ENCODE measurements at places on chromosomes 6 and 20.

DNA sequence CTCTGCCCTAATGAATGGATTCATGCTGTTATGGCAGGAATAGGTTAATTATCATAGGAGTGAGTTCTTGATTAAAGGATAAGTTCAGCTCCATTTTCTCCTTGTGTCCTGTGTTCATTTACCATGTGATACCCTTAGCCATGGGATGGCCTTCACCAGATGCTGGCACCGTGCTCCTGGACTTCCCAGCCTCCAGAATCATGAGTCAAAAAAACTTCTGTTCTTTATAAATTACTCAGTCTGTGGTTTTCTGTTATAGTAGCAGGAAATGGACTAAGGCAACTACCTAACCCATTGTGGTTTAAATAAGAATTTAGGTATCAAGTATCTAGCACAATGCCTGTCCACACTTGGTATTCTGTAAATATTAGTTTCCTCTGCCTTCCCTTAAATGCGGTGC is 223.5 kb downstream of the MEI4 start:
- no peak for DNase-seq

DNA sequence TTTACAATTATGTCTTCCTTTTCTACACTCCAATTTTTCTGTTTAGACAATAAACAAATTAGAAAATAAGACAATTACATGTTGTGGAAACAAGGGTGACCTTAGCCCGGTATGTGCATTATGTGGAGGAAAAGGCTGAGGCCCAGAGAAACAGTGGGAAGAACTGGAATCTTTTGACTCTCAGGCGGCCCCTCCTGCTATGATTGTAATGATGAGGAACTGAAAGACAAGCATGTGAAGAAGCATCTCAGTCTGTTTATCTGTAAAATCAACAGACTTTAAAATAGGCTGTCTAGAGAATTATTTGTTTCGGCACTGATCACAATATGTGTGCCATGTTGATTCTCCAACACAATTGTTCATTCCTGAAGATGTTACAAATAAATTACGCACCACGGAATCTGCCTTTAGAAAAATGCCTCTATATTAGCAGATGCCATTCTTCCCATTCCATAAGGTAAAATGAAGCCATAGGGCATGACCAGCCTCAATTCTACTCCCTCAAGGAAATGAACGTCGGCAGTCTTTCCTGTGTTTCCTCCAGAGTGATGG is 1201.6 kb upstream of the CITED2 start:
- DNase-seq, result no peak

GRCh38 chr6:169487579-169488436 is 214.0 kb downstream of the WDR27 start:
- no peak for DNase-seq

GRCh38 chr20:24672181-24672880 is 202.9 kb downstream of the SYNDIG1 start:
- DNase-seq, result no peak

DNA sequence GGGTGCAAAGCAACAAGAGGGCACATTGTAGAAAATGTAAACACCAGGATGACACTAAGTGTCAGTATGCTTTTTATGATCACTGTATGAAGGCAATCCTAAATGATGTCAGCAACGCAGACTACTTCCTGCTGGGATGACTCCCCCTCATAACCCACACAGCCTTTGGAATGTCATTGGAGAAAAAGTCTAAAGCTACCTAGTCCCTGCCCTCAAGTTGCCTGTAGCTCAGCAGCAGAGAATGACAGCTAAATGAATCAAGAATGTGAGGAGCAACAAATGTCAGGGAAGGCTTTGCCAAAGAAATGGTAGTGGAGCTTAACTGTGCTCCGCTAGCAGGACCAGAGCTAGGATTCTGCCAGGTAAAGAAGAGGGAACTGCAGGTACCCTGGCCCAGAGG is 555.6 kb downstream of the CD83 start:
- no peak for DNase-seq

DNA sequence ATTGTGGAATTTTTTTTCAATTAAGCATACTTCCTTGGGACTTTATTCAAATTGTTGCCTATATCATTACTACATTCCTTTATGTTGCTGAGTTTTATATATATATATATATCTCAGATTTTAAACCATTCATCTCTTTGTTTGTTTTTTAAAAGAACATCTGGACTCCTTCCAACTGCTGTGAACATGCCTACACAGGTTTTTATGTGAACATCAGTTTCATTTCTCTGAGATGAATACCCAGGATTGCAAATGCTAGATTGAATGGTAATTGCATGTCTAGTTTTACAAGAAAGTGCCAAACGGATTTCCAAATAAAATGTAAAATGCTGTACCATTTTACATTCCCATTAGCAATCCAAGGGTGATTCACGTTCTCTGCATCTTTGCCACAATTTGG is 1289.3 kb downstream of the HACE1 start:
- no peak for DNase-seq
